ENCODE measurements at places on chromosomes 7 and 10.

- no peak for DNase-seq
These were observed 27.1 kb upstream of the ZNF107 start for GRCh38 chr7:64638822-64639221.

DNA sequence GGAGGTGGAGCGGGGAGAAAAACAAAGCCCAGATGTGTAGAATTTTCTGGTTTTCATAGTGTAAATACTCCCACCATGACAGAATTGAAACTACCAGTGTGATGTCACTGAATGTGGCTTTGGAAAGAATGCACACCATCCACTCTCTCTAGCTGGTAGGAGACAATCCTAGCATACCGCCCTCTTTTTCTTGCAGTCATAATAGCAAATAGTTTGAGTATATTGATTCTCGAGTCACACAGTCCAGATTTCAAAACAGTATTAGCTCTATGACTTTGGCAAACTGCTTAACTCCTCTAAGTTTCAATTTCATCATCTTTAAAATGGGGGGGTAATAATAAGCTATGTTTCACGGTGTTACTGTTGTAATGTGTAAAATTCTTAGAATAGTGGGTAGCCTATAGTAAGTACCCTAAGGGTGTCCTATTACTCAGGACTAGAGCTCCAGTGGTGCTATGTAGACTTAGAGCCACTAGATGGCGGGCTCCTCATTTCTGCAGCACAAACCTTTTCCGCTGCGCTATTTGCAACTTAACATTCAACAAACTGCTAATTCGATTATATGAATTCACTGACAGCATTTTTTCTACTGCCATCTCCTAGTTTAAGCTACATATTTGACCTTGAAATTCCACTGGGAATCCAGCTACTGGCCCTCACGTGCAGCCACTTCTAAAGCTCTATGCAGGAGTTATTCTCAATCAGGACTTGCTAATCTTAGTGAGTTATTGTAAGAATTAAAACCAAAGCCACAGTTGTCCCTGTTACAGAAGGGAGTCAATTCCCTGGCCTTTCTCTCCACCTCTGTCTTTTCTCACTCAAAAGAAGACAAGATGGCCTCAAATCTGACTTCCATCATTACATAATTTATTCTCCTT is 18.7 kb downstream of the TAS2R40 start:
- DNase-seq, result peak; percentile 75

DNA sequence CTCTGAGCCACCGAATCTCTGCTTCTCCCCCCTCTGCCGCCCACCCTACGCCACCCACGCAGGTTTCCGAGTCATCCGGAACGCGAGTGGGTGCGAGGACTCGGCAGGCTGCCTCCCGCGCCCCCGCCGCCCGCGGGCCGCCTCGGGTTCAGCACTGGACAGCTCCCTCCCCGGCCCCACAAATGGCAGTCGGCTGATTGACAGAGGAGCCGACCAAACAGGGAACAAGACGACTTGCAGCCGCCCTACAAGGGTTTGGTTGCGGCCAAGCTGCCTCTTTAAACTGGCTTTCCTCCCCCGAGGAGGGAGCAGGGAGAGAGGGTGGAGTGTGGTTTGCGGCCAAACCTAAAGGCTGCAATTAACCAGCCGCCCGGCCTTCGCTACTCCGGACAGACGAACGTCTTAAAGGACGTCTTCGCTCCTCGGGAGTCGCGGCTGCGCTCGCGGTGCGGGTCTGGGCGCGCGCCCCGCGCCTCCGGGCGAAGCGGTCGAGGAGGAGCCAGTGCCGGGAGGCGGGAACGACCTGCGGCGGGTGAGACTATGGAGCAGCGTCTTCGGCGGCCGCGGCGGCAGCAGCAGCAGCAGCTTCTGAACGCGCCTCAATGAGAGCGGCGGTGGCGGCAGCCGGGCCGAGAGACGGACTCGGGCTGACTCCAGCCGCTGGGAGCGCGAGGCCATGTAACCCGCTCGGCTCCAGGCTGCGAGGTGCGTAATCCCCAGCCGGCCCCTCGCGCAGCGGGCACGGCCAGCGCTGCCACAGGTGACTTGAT is at the start of gene GPR158:
Gene GPR158 (plus strand): TSS at position 541 of the 770 bp plus-strand sequence. CDS start 420 bp downstream, outside the sequence.
- peak; percentile 47 for DNase-seq

DNA sequence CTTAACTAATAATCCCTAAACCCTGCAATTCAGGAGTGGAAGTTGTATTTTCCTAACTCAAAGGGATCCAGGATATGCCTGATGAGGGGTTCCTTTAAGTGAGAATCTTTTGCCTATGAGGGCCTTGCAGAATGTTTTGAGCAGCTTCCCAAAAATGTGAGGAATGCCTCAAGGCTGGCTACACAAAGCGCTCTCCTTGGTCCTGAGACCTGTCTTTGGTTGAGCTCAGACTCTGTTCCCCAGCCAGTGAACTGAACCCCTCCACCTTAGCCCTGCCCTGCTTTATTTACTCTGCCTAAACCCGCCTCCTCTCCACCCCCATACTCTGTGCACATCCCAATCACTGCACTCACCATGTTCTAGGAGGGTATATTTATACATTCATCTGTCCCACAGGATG is 108.6 kb downstream of the NRCAM start:
- DNase-seq, result no peak

GRCh38 chr7:44757311-44757710 is 8.7 kb downstream of the ZMIZ2 start:
- no peak for DNase-seq

DNA sequence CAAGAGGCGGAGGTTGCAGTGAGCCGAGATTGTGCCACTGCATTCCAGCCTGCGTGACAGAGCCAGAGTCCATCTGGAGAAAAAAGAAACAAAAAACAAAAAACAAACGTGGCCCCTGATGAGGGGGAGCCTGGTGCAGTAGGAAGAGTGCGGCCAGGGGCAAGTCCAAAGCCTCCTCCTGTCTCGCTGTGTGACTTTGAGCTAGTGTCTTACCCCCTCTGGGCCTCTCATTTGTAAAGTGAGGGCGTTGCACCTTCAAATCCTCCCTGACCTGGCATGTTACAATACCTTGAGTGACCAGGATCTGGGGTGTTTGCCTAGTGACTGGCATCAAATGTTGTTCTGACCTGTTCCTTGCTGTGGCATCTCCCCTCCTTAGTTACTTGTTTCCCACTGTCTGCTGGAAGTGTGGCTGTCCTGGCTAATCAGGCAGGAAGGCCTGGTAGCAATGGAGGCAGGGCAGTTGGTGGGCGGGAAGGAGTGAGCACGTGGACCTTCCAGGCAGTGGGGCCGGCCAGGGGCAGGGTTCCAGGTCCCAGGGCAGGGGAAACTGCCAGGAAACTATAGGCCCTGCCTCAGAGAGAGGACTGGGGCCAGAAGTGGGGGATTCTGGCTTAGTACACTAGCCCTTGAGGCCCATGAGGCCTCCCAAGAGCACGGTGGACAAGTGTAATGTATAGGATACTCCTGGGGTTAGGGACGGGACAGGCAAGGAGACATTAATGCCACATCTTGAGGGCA is 24.5 kb upstream of the GOLGA7B start:
- DNase-seq, result no peak

- DNase-seq, result no peak
These were observed 44.1 kb downstream of the VTI1A start for GRCh38 chr10:112491144-112491543.

GRCh38 chr10:80462981-80463741 is 9.1 kb downstream of the TSPAN14 start:
- no peak for DNase-seq

- DNase-seq, result no peak
These were observed 23.0 kb downstream of the MAT1A start for GRCh38 chr10:80266513-80266863.

DNA sequence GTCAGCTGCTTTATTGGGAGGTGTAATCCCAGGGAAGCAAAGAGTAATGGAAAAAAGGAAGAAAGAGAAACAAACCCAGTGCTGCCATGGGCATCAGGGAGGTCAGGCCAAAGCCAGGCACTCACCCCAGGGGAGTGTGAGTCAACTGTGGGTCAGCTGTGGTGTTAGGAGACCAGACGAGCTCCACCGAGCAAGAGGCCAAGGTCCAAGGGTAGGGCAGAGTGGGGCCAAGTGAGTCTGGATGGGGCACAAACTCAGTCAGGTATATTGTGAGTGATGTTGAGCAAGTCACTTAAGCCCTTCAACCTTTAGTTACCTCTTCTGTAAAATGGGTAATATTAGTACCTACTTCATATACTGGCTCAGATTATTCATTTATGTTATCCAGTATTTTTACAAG is 30.4 kb upstream of the CDK13 start:
- DNase-seq, result no peak

DNA sequence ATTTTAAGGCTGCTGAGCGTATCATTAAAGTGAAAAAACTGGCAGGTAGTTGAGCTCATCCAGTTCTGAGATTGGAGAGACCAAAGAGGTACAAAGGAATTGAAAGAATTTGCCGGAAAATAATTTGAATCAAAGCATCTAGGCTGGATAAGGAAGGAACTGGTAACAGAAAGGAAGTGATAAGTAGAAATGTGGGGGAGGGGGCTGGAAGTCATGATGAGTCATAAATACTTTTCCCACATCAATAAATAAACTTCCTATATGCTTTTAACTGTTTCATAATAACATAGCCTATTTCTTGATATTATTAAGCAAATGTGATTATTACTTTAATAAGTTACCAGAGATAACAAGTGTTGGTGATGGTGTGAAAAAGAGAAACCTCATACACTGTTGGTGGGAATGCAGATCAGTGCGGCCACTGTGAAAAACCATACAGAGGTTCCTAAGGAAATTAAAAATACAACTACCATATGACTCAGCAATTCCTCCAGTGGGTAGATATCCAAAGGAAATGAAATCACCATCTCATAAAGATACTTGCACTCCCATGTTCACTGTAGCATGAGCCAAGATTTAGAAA is 27.0 kb downstream of the ZNF438 start:
- no peak for DNase-seq

GRCh38 chr10:12531305-12532220 is 182.2 kb downstream of the CAMK1D start:
- DNase-seq, result no peak

DNA sequence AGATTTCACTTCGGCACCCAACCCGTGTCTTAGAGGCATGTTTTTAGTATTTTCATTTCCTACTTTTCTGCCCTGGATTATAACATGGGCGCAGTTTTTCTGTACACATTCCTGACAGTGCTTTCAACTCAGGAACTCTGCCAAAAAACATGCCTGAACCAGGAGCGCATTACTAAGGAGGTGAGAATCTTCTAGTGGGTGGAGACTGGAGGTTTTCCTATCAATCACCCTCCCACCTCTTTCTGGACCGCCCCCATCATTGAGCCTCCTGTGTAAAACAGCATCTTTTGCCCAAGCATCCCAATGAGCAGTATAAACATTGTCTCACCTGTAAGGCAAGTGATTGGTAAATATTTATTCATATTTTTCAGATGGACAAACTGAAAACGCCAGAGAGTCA is 53.2 kb downstream of the STK17A start:
- no peak for DNase-seq

GRCh38 chr10:77104459-77104980 is 533.1 kb downstream of the KCNMA1 start:
- no peak for DNase-seq

DNA sequence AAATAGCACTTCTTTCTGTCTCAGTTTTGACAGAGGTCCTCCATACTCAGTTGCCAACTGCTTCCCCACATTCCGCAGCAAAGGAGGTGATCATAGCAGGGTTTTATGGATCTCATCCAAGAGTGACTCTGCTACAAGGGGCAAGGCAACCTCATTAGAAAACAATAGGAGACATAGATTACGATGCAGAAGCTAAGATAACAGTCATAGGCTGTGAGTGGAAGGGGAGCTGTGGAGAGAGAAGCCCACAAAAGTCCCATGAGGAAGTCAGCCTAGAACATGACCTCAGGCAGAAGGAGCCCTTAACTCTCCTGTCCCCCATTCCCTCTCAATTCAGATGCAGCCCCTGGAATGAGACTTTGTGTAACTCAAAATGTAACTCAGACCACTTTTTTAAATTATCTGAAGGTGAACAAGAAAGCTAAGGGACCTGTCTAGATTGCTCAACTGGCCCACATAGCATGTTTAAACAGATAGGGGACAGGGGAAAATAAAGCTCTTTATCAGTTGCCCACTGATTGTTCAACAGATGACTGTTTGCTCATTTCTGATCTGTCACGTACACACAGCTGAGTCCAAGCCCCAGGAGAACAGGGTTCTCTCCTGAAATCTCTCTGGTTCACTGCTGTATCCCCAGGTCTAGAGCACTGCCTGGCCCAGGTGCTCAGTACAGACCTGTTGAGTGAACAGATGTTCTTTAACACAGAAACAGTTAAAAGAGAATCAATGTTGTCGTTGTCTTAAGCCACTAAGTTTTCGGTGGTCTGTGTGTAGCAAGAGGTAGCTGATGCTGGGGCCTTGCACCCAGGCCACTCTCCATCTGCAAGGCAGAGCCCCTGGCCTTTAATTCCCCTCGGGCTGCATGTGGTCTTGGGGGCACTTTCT is 1.5 kb upstream of the NCOA4 start:
- no peak for DNase-seq

DNA sequence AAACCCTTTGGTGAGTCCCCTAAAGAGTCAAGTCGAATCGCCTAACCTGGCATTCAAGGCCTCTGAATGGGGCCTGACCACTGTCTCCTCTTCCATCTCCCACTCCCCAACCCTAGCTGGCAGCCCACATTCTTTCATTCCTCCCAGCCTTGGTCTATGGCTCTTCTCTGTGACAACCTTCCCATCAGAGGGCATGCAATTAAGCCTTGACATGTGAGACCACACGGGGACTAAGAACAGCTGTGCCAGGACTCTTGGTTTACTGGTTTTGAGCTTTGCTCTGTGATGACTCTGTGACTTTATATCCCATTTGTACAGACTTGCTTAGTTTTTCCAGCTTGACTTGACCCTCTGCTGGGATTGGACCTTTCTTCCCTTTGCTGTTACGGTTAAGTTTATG is 116.6 kb downstream of the BUB3 start:
- no peak for DNase-seq

DNA sequence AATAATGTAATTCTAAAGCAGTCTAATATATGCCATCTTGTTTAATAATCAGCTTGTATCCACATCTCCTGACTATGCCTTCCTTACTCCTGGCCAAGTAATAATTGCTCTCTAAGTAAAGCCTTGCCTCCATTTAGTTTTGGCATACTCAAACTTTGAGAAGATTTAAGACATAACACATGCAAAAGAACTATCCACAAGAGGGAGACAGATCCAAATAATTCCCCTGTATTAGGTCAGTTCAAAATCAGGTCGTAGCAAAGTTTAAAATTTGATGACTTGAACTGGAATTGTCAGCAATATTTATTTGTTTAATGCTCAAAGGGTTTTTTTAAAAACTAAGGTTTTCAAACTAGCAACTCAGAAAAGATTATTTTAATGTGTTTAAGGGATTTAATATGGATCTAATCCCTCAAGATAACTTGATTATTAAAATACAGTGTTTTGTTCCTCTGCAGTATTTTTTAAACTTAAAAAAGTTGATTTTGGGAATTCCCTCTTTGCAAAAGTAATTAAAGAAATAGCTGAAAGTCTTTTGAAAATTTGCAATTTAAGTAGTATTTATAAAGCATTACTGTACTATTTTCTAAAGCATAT is 95.3 kb downstream of the HDAC9 start:
- no peak for DNase-seq
